ENCODE measurements at places on chromosomes 11 and 22. TPM values are rescaled to one million over a fixed set of nuclear protein-coding genes. Genes with fewer than 3 reads are reported as not detected.

The DDTL gene
- 1.8 TPM for total RNA-seq

The MS4A15 gene
- total RNA-seq, result not detected

The CAPN5 gene
- total RNA-seq, result 31.0 TPM

The CNTF gene
- 0.82 TPM for total RNA-seq

The CKAP5 gene
- total RNA-seq, result 79.5 TPM

The PATE2 gene
- 0.18 TPM for total RNA-seq

The ANGPTL5 gene
- total RNA-seq, result 0.09 TPM

The KRTAP5-7 gene
- total RNA-seq, result 0.33 TPM

The HOATZ gene
- not detected for total RNA-seq

The SVIP gene
- 4.1 TPM for total RNA-seq

The SLC17A6 gene
- not detected for total RNA-seq

Data from fibroblast of the aortic adventitia (primary cell).